ENCODE measurements at places on chromosomes 7 and 10.

- DNase-seq, result no peak
Observed at GRCh38 chr7:16986755-16987154, 105.0 kb upstream of the AGR3 start.

- no peak for DNase-seq
Observed at GRCh38 chr7:147911201-147911601, 679.4 kb upstream of the C7orf33 start.

GRCh38 chr7:116433246-116433645, 66.3 kb upstream of the CAV2 start:
- no peak for DNase-seq

DNA sequence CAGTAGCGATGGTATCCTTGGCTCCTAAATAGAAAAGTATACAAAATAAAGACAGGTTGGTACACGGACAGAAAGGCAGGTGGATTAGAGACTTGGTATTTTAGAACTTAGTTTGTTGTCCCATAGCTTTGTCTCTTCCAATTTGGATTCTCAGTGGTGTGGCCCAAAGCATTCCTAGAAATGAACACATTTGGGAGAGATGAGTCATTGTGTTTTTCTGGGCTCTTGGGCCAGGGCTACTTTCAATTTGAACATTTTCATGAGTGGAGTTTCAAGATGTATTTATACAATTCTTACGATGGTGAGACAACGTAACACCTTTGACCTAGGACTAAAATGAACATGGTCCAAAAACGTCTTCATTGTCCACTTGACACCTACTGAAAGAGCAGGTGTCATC, 225.1 kb upstream of the YAE1 start:
- DNase-seq, result no peak

GRCh38 chr7:5139998-5140397, 50.0 kb upstream of the WIPI2 start:
- DNase-seq, result peak; percentile 45

- DNase-seq, result no peak
Observed at GRCh38 chr7:129958643-129959470, 6.1 kb upstream of the UBE2H start.

All from NCI-H1092 (cell line).